T-helper 9 cell (primary cell): ENCODE measurements at places on chromosomes 5 and 9.
A peak's percentile ranks its signal among the peaks of the same experiment; 100 is the strongest.

- no peak for DNase-seq
These were observed 10.3 kb upstream of the AK1 start for GRCh38 chr9:127887792-127888191.

GRCh38 chr9:16475257-16475656 lies 395.2 kb downstream of the BNC2 start:
- DNase-seq = no peak

DNA sequence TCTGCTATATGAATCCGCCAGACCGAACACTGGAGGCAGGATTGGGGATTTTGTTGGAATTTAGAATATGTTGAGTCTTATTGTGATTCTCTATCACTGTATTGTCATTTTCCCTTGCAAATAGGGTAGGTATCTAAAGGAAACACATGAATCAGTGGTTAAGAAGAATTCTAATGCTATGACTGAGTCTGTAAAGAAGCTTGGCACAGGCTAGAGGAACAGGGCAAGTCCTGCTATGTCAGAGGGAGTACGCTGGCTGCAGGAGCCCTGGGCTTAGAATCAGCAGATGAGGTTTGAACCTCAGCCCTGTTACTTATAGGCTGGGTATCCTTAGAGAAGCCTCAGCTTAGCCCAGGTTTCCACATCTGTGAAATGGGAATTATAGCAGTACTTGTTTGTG lies 198.1 kb downstream of the NR3C1 start:
- DNase-seq = no peak

- no peak for DNase-seq
These were observed 84.1 kb downstream of the FEM1C start for GRCh38 chr5:115460472-115460871.

DNA sequence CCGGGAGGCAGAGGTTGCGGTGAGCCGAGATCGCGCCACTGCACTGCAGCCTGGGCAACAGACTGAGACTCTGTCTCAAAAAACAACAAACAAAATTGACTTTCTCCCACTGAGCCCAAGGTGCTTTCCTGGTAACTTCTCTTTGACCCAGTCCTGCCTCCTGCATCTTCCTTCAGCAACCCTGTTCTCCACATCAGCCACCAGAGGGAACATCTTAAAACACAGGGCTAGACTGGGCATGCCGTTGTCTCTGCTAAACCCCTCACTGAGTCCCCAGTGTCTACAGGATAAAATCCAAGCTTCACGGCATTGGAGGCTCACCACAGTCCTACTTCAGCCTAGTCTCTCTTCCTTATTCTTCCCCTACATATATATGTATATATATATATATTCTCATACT lies 39.8 kb upstream of the KCNMB1 start:
- DNase-seq = no peak

DNA sequence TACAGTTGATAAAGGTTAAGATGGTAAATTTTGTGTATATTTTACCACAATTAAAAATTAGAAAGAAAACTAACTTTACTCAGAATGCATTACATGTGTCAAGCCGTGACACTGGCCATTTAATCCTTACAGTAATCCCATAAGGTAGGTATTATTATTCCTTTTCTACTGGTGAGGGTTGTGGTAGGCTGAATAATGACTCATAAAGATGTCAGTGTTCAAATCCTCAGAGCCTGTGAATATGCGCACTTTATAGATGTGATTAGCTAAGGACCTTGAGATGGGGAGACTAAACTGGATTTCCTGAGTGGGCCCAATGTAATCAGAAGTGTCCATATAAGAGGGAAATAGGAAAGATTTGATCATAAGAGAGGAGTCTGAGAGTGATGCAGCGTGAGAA lies 288.1 kb downstream of the TMEM167A start:
- no peak for DNase-seq

GRCh38 chr5:120255214-120255613 lies 208.9 kb upstream of the PRR16 start:
- no peak for DNase-seq

DNA sequence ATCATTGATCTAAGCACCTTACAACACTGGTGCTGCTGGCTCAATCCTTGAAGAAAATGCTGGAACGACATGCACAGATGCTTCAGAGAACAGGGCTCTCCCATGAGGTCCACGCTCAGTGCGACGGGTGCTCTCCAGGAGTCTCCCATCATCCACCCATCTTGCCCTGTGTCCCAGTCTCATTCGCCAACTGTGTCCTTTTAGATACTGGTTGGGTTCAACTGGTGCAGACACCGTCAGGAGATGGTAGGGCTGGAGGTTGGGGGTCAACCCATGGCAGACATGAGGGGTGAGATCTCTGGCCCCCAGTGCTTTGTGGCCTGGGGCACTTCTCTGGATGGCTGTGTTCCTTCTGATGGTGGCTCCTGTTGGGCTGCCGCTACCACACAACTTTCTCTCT lies 1.6 kb upstream of the OBP2B start:
- no peak for DNase-seq

DNA sequence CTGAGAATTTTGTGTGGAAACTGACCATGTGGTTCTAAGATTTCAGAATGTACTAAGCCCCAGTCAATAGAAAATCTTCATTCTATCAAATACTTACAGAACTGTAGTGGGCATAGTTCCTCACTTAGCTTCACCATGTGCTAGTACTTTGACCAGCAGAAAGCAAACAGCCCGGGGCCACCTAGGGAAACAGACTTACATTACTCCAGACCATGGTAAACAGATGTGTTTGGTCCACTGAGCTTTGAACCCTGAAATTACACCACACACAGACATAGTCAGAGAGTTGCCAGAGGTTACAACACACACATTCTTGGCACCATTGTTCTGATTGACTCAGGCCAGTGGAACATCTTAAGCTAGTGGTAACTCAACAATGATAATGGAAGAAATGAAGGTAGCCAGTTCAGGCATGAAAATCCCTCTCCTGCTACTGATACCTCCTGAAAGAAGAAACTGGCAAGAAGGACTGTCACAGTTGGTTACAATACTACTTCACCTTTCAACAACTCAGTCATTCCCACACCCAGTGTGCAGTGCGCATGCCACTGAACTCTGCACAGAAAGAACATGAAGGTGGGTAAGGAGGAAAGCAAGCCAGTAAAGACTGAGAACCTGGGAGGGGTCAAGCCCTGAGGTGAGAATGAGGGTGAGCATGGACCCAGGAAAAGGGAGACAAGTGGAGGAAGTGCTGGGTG lies 18.7 kb upstream of the LECT2 start:
- DNase-seq = no peak

GRCh38 chr5:40010436-40010835 lies 585.7 kb upstream of the DAB2 start:
- DNase-seq = no peak

DNA sequence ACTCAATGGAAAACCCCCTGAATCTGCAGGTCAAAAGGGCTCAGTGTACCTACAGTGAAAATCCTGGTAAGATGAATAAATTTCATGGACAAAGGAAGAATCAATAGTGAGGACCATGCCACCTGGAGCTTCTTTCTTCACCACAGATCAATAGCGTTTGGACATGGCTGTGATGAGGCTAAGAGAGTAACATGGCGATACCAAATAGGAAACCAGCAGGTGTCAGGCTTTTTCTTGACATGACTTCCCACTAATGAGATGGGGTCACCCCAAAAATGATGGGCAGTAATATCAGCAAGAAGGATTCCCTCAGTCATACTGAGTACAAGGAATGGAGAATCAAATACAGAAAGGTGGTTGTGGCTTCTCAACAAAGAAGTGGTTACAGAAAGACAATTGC lies 208.5 kb upstream of the PLPPR1 start:
- DNase-seq = no peak

DNA sequence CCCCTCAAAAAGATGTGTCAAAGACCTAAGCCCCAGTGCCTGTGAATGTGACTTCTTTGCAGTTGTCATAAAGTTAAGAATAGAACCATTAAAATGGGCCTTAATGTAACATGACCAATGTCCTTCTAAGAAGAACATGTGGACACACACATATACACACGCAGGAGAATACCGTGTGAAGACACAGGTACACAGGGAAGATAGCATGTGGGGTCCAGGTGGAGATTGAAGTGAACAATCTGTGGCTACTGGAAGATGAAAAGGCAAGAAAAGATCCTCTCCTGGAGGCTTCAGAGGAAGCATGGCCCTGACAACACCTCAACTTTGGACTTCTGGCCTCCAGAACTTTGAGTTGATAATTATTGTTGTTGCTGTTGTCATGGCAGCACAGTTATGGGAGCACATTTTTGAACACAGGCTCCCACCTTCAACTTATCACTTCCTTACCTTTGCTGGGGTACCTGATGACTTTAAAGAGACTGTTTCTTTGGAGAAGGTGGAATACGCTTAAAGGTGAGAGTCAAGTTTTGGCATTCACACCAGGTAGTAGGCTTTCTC lies 123.5 kb upstream of the ADCY2 start:
- DNase-seq = no peak

DNA sequence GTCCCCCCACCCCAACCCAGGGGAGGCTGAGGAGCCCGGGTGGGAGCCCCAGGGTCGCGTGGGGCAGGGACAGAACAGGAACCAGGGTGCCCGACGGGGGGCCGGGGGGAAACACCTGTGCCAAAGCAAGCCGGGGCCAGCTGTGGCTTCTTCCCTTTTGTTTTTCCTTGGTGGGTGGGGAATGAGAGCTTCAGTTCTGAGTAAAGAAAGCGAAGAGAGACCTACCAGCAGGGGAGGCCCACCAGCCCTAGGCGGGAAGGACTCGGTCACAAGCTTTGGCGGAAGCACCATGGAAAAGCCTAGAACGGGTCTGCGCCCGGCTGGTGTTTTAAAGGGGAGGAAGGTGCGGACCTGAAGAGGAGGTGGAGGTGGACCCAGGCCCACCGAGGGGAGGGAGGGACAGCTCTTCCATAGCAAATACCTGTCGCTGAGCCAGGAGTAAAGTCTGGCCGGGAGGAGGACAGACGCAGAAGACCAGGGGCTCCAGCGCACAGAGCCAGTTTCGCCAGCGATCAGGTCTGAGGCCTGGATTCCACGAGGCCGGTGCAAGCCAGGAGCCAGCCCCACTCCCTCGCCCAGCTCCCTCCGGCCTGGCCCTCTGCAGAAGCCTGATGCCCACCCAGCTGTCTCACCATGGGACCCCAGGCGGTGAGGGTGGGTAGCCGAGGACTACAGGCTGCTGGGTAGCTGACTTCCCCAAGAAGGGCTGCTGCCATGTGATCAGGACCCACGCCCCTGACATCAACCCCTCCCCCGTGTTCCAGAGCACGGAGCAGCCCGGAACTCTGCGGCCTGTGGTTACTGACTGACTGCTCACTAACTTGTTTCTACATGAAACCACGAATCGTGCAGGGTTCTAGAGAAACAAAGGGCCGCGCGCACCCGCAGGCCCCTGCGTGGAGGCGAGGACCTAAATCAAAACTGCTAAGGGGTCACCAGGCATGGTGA lies 849 bp upstream of the MGAT1 start:
- peak; percentile 68 for DNase-seq

DNA sequence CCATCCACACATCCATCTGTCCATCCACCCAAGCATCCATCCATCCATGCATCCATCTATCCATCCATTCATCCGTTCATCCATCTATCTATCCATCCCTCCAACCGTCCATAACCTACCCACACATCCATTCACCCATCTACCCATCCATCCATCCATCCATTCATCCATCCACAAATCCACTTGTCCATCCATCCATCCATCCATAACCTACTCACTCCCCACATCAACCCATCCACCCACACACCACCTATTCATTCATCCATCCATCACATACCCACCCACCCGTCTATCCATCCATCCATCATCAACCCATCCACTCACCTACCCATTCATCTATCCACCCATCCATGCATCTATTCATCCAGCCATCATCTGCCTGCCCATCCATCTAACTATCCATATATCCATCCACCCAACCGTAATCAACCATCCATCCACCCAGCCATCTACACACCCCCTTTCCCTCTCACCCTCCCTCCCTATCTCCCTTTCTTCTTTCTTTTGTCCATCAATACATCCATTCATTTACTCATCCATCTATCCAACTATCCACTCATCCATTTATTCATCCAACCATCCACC lies 43.6 kb upstream of the CLPTM1L start:
- no peak for DNase-seq

GRCh38 chr5:17090839-17091238 lies 126.6 kb upstream of the BASP1 start:
- no peak for DNase-seq

- DNase-seq = no peak
These were observed at the start of gene CER1 for GRCh38 chr9:14722391-14723035. Gene CER1, minus strand, starts transcription at chr9:14722733. Its CDS starts 61 bp downstream, at chr9:14722672.

DNA sequence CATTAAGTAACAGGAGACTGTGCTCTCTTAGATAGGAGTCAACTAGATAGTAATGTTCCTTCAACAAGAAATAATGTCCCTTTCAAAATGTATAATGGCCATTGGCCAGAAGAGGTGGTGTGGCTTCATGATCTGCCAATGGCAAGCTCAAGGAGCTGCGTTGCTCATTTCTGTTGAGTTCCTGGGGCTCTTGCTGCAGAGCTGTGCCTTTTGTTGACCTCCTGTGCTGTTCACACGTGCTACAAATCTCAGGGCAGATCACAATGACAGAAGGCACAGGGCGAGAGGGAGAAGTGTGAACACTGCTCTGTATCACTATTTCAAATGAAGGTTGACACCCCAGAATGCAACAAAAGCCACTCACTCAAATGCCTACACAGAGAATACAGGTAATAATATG lies 16.0 kb upstream of the TBC1D2 start:
- no peak for DNase-seq

GRCh38 chr5:151063142-151063989 lies 17.5 kb downstream of the TNIP1 start:
- no peak for DNase-seq

- no peak for DNase-seq
These were observed 33.9 kb downstream of the AHRR start for GRCh38 chr5:355379-355935.

DNA sequence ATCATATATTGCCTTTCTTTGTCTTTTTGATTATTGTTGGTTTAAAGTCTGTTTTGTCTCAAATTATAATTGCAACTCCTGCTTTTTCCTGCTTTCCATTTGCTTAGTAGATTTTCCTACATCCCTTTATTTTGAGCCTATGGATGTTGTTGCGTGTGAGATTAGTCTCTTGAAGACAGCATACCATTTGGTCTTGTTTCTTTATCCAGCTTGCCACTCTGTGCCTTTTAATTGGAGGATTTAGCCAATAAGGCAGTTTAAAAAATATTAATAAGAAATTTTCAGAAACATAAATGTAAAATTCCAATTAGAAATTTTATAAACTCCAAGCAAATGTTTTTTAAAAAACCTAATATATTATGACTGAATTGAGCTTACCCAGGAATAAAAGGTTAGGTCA lies 24.0 kb downstream of the BTNL8 start:
- no peak for DNase-seq

- no peak for DNase-seq
These were observed 193.0 kb downstream of the DMAC1 start for GRCh38 chr9:7606591-7606990.

GRCh38 chr9:93298498-93299417 lies 114.8 kb downstream of the WNK2 start:
- no peak for DNase-seq
